ENCODE measurements at places on chromosomes 11 and 22.

DNA sequence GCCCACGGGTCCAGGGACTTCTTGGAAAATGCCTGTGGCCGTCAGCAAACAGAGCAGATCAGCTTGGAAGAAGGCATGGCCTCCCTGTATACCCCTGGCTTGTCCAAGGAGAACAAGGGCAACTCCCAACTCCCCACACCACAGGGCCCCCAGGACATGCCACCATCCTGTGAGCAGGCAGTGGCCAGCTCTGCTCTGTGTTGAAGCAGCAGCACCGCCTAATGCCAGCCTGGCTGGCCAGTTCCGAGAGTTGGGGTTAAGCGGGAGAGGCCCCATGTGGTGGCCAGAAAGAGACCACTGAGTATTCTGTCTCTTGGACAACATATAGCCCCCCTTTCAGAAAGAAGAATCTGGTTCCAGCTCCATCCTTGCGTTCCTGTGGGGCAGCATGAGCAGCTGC, 209.2 kb downstream of the CTTN start:
- no peak for DNase-seq

GRCh38 chr22:24099071-24099470, 82.2 kb upstream of the SUSD2 start:
- DNase-seq, result no peak

- no peak for DNase-seq
These were observed 147.9 kb downstream of the FEZ1 start for GRCh38 chr11:125348141-125348651.

GRCh38 chr22:37517826-37518450, 1.3 kb downstream of the CARD10 start:
- no peak for DNase-seq

- DNase-seq, result peak; percentile 54
These were observed 13.5 kb upstream of the INSC start for GRCh38 chr11:15101072-15101709.

DNA sequence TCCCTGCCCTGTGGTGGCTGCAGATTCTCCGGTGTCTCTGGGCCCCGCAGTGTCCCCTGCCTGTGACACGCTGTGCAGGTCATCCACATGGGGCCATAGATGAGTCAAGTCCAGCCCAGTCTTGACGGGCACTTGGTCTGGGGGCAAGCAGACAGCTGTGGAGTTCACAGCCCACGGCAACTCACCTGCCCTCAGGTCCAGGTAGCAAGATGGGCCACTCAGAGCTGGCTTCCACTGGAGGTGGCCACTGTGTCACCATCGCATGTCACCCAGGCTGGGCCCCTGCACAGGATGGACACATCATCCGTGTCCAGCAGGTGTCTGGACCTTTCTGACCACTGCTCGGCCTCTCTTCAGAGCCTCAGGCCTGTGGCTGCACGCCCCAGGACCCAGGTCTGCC, 109.9 kb downstream of the CACNA1I start:
- DNase-seq, result no peak

GRCh38 chr22:22598144-22598543, 39.1 kb upstream of the PRAME start:
- no peak for DNase-seq

DNA sequence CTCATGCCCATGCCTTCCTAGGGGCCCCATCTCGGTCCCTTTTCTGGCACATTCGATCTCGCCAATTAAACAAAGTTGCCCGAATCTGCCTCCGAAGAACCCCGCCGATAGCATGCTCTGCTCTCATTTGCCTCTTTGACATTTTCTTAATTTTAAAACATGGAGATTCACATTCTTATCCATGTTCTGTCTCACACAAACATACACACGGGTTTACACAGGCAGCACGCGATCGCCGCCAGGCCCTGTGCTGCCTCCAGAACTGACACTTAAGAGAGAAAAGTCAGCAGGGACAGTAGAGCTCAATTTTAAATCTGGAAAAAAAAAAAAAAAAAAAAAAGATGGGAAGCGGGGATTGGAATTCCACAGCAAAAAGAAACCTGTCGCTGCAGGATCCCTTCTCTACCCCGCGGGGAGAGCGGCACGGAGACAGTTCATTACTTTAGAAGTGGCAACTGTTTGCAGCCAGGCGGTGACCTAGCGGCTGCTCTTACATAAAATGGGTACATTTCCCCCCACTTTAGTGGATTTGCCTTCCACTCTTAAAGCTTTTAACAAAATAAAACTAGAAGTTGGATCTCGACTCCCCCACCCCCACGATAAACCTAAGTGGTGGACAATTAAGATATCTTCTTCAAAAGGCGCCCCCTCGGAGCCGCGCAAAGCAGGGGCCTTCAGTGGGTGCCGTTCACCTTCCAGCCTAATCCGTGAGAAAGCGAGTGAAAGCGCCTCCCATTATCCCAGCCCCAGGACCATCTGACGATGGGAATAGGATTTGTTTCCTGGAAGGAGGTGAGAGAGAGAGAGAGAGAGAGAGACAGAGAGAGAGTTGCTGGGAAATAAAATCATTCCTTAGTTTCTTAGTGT, 13.7 kb downstream of the PAX6 start:
- DNase-seq, result no peak

- peak; percentile 92 for DNase-seq
These were observed 482.6 kb downstream of the MIAT start for GRCh38 chr22:27139935-27140511.

DNA sequence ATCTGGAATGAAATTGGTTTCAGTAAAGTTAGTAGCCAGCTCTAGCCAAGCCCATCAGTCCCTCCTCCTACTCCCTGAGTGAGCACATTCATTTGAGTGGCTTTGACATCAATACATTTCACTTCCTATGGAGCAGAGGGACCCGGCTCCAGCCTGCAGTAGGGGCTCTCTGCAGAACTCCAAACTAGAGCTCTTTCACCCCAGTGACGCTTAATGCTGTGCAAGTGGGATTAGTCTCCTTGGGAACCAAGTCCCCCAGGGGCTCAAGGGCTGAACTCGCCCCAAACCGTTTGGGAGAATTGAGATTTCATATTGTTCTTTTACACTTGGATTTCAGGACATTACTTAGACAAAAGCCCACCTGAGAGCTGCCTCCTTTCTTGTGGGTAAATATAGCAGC, 4.4 kb upstream of the FAM181B start:
- no peak for DNase-seq

- no peak for DNase-seq
These were observed 35.0 kb downstream of the AMPD3 start for GRCh38 chr11:10490032-10490397.

GRCh38 chr22:22168190-22168940, 76.2 kb upstream of the VPREB1 start:
- peak; percentile 54 for DNase-seq

GRCh38 chr11:116348226-116348625, 424.6 kb downstream of the BUD13 start:
- no peak for DNase-seq

- DNase-seq, result no peak
These were observed 29.5 kb downstream of the KCNJ1 start for GRCh38 chr11:128837627-128838026.

GRCh38 chr11:72776844-72777754, 16.7 kb downstream of the STARD10 start:
- DNase-seq, result no peak

DNA sequence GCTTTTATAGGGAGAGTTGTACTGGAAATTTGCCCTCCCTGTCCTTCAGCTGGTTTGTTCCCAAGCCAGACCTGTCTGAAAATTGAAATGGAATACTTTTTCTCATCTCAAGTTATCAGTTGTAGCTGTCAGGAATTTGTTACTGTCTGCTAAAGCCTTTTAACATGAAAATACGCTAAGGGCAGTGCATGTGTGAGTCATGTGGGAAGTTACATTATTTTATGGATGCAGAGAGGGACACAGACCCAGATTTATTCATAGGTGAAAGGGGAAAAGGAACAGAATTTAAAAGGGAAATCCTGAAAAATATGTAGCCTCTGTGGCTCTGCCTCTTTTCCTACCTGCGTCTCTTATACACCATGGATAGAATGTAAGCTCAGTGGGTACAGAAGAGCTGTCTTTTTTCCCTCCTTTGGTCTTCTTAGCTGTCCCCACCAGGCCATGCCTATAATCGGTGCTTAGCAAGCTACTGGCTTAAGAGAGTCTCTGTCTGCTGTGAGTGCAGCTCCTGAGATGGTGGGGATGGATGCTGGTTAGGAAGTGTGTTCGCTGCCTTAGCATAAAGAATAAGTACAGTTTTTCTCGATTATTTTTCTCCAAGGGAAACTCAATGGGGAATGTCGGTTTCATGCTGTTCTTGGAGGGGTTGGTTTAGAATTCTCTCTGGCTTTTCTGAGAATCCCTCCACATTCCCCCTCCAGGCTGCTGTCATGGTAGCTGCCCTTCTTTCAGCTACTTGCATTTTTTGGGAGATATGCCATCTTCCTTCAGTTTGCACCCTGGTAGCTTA, 166.8 kb downstream of the TEAD1 start:
- peak; percentile 53 for DNase-seq

DNA sequence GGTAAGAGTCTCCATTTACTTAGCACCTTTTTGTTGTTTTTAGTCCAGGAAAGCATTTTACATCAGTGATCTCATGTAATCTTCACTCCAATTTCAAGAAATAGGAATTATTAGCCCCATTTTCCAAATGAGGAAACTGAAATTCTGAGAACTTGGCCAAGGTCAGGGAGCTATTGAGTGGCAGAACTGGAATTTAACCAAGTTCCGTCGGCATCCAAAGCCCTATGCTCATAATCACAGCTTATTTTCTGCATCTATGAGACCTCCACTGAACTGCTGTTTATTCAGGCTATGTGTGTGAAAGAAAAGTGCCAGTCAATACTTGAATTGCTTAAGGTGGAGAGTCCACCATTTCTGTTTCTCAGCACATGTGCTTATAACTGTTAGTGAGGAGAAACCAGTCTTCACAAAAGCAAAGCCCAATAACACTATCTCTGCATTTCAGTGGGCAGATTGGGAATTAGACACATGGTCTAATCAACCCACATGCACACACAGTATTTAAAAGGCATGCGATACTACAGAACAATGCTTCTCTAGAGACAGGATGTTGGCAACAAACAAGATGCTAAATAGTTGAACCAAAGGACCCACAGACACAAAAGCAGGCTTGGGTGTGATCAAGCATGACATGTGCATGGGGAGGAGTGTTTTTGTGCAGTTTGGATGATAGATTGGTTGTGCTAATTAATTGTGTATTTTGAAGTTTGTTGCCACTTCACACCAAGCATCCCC, 780.6 kb downstream of the OPCML start:
- no peak for DNase-seq

GRCh38 chr11:10540915-10541560, at the start of gene RNF141:
Gene RNF141, minus strand, starts transcription at chr11:10541187. Its CDS starts 7,029 bp downstream, at chr11:10534158.
- DNase-seq, result peak; percentile 91

- peak; percentile 49 for DNase-seq
These were observed 72.5 kb downstream of the PACS1 start for GRCh38 chr11:66142370-66143263.

DNA sequence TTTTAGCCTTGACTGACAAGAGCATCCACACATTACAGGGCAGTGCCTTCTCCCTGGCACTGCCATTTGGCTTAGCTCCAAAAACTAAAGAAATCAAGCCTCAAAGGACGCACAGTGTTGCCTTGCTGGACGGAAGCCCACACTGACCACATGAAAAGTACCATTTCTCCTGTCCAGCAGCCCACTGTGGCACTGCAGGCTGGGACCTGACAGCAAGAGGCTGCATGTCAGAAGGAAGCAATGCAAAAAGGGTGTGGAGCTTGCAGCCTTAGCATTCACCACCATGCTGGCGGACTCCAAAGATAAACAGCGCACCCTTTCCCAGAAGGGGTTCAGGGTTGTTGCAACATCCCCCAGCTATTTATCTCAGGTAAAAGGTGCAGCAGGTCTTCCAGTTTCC, 109.3 kb upstream of the BMAL1 start:
- no peak for DNase-seq

DNA sequence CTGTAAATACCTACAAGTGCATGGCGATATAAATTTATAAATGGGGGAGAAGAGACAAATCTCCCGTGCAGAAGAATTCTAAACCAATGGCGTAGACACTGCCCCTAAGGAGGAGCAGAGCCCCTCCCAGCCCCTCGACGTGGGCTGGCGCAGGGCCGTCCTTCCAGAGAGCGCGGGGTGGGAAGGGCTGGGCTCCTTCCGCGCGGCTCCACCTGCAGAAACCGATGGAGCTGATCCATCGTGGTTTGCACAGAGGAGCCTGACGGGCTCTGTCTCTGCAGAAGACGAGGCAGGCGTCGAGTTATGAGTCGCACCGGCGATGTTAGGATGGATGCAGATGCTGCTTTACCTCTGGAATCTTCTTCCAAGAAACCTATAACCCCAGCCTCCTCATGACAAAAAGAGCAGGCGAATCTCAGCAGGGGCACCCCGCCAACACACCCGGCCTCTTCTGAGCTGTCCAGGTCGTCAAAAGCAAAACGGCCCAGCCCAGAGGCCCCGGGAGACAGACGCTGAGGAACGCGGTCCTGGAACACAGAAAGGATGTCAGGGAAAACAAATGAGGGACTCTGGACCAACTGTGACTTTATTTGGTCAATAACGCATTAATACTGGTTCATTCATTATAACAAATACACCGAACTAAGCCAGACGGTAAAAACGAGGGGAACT, 11.0 kb upstream of the B4GALNT4 start:
- no peak for DNase-seq

DNA sequence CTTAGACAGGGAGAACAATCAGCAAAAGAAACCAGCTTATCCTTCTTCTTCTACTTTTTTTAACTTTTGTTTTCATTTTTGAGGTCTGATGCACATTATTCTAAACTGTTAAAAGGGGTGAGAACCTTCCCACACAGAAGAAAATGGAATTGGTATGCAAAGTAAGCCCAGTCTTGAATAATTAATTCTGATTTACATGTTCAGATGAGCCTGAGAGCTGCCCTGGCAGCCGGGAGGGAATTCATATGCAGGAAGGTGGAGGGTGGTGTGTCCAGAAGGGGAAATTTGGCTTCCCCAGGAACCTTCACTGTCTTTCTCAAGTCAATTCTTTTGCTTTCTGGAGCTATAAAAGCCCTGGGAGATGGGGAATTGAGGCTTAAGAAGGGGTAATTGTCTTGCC, 181.0 kb downstream of the INSC start:
- DNase-seq, result no peak

GRCh38 chr22:49712195-49712791, 115.4 kb downstream of the BRD1 start:
- DNase-seq, result no peak

GRCh38 chr11:111538407-111539114, 2.0 kb upstream of the LAYN start:
- DNase-seq, result no peak

GRCh38 chr22:37018815-37019308, 385 bp downstream of the TST start:
- peak; percentile 54 for DNase-seq

DNA sequence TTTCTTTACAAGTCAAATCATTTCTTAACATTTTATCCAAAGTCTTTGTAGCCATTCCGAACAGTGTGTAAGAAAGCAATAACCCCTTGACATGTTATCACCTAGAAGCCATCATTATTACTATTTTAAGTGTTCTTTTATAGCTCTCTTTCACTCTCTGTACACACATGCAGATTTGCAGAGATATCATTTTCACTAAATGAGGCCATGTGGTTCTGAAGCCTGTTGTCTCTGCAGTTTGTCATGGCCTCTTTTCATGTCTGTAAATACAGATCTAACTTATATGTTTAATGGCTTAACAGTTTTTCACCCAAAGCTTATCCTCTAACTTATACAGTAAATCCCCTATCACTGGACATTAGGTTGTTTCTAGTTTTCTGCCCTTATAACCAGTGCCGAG, 166.8 kb downstream of the MYO18B start:
- no peak for DNase-seq
